ENCODE measurements at places on chromosomes 3 and 15.

DNA sequence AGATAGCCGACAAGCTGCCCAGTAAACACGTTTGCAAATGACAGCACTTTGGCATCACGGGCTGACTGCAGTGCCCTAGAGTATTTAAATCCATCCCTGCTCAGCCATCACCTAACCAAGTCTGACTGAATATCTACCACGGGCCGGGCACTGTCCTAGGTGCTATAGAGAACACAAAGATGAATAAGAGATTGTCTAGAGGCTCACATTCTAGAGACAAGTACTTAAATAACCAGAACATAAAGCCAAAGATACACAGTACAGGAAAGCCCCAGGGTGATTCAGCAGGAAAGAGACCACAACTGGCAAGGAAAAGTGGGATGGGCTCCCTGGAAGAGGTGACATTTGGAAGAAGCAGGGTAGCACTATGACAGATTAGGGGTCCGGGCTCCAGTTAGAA is 103.5 kb downstream of the MYLK start:
- no peak for DNase-seq

DNA sequence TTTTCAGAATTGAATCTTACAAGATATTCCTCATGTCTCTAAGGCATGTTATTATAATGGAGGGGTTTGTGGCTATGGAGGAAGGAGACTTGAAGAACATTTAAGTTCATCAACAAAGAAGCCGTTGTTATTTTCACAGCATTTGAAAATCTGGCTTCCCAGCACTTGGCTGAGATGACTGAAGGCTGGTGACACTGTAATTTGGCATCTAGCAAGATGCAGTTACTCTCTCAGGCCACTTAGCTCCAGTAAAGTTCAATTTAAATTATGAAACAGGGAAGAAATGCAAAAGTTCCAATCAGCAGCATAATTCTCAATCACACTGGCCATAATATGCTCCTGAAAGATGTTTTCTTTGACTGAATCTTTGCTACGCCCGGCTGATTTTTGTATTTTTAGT is 139.4 kb upstream of the NUDT16 start:
- DNase-seq: no peak

GRCh38 chr15:72227192-72227586 is 3.8 kb downstream of the PKM start:
- peak; percentile 43 for DNase-seq

- DNase-seq: no peak
Observed at GRCh38 chr3:185175370-185175987, 22.6 kb upstream of the C3orf70 start.

- DNase-seq: no peak
Observed at GRCh38 chr3:57818772-57819171, 62.7 kb downstream of the SLMAP start.

DNA sequence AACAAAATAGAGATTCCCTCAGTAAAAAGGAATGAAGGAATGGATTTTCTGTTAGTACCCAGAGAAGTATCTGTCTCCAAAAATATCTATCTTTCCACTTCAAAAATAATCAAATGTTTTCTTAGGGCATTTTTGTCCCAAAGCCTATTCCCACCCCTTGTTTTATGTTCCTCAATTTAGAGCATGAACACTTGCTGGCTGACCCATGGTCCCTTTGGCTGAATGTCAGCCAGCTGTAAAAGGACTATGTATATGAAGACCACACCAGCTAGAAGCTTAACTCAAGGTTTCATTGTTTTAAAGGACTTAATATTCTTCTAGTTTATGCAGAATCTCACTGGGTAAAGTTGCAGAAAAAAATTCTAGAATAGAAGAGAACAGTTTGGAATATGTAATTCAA is 931.2 kb downstream of the MCTP2 start:
- no peak for DNase-seq

- no peak for DNase-seq
Observed at GRCh38 chr15:39242345-39242744, 338.5 kb upstream of the THBS1 start.

GRCh38 chr3:35927441-35927840 is 288.1 kb downstream of the ARPP21 start:
- DNase-seq: no peak

DNA sequence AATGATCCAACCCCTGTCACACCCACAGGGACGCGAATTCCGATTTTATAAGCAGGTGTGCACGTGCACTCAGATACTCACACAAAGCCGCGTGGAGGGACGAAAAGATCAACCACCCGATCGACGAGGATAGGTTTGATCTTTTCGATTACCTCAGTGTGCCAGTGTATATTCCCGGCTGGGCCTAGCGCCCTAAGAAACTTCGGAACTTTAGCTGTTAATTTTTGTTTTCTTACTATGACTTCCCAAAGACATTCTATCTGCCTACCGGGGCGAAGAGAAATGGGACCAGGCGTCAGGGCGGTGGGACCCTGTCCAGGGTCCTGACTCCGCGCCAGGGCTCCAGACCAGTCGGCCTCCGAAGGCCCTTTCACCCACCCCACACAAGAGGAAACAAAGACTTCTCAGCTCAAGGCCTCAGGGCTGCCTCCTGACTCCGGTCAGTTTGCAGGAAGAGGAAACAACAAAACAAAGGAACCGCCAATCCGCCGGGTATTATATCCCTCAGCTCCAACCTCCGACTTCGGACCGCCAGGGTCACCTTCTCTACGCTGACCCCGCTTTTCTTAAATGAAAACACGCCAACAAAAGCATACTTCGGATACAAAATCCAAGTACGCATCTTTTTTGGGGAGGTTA is 6.8 kb downstream of the ONECUT1 start:
- no peak for DNase-seq

- no peak for DNase-seq
Observed at GRCh38 chr3:66010739-66011655, 27.7 kb downstream of the MAGI1 start.

DNA sequence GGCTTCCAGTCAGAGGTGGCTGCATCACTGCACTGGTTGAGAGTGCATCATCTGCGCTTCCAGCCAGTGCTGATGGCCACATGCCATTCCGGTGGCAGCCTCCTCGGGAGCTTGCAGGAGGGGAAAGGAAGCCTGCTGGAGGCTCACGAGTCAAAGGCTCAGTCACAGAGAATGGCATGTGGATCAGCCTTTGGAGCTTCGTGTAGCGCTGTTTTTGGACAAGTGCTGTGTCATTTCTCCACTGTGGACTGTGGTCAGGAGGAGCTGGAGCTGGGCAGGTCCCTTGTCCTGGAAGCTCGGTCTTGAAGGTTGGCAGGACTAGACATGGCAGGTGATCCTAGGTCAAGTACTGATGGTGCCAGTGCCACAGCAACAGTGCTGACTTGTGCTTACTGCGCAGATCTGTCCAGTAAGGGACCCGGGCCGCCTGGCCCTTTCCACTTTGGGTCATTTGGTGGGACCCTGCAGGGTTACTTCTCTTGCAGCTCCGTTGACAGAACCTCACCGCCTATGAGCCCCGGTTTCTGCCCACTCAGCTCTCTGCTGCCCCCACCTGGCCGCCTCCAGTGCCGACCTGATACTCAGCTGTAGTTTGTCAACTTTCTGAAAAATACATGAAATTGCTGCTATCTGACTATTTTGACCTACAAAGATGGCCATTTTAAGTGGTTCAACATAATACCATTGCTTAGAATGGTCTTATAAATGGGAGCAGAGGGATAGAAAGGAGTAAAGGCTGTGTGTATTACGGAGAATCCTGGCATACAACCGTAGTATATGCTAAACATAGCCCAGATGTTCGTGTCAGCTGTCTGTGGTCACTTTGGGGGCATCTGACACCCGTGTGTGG is 27.6 kb upstream of the TRPM1 start:
- DNase-seq: peak; percentile 80

GRCh38 chr3:60192297-60193114 is 1058.7 kb downstream of the FHIT start:
- DNase-seq: peak; percentile 2

DNA sequence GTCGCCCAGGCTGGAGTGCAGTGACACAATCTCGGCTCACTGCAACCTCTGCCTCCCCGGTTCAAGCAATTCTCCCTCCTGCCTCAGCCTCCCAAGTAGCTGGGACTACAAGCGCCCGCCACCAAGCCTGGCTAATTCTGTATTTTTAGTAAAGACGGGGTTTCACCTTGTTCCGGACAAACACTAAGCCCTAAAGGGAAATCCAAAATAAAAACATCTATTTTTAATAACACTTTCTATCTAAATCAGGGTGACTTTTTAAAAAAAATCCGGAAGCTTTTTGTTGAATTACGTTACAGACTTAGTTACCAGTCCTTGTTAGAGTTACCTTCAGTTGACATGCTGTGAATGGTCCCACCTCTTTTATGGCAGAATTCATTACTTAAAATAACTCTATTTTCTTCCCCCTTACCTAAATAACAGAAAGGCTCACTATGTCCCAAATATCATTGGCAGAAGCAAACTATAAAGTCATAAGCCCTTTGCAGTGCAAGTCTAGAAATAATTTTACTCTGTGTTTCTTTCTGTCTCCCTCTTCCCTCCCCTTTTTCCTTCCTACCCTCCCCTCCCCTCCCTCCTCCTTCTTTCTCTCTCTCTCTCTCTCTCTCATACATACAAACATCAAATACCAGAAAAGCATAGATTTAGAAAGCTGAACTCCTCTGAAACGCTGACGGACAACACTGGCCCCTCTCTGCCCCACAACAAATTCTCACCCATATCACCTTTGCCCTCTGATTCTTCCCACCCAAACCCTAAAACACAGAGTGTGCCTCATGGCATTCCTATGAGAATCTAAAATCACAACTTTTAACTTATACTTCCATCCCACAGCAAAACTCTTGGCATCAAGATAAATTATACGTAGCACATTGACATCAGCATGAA is 18.3 kb downstream of the THBS1 start:
- DNase-seq: no peak

GRCh38 chr15:55827204-55827603 is 84.3 kb upstream of the PRTG start:
- no peak for DNase-seq

- no peak for DNase-seq
Observed at GRCh38 chr3:184129012-184129411, 6.1 kb upstream of the EIF2B5 start.

DNA sequence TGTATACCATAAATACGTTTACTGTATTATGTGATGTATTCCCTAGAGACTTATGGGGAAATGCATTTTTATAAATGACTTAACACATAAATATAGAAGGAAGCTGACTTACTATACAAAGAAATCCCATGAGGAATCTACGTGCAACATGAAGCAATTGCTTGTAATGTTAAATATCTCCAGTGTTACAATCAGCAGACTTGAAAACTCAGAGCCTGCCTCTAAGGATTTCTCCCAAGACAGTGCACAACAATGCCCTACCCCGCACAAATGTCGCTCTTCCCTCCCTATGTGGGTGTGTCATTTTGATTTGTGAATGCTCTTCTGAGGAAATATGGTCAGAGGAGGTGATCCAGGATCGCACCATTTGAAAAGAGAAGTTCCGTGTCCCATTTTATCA is 629.0 kb downstream of the NR2F2 start:
- DNase-seq: no peak

DNA sequence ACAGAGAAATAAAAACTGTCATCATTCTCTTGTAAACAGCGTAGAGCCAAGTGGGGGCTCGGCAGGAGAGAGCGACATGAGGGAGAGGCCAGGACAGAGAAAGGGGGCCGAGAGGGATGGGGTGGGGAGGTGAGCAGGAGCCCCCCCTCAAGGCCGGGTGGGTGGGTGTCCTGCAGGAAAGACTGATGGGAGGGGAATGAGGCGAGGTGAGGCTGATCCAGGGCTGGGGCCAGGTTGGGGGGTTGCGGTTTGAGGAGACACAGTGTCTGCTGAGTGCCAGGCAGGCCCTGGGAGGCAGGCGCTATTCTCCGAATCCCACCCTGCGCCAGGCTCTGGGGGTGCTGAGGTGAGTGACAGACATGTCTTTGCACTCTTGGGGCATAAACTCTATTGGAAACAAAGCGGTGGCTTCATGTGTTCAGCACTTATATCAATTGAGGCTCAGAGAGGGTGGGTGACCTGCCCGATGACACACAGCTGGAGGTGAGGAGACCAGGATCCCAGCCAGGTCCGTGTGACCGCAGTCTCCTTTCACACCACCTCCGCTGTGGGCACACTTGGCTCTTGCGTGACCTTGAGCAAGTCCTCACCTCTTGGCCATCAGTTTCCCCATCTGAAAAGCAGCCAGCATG is 19.6 kb upstream of the CSPG4 start:
- no peak for DNase-seq

GRCh38 chr3:79172241-79172640 is 595.6 kb downstream of the ROBO1 start:
- DNase-seq: no peak

GRCh38 chr15:42143866-42144625 is 12.4 kb downstream of the PLA2G4F start:
- DNase-seq: no peak

- no peak for DNase-seq
Observed at GRCh38 chr15:63514531-63514943, 10.1 kb downstream of the USP3 start.

GRCh38 chr3:78580681-78581080 is 1187.1 kb downstream of the ROBO1 start:
- no peak for DNase-seq

DNA sequence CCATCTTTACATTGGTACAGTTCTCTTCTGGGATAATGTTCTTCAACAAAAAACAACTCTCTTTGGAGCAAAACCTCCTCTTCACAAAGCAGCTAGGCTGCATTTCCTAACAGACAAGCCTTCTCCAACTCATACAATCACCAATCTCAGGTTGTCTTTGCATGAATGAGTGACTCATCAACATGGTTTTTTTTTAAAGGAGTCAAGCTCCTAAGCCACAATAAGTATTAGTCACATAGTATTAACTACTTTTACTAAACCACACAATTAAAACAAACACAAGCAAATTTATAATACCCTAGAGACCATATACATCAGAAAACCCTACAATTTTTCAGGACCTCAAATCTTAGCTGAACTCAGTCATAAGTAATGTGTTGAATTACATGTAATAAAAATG is 137.4 kb downstream of the TBC1D5 start:
- DNase-seq: no peak

DNA sequence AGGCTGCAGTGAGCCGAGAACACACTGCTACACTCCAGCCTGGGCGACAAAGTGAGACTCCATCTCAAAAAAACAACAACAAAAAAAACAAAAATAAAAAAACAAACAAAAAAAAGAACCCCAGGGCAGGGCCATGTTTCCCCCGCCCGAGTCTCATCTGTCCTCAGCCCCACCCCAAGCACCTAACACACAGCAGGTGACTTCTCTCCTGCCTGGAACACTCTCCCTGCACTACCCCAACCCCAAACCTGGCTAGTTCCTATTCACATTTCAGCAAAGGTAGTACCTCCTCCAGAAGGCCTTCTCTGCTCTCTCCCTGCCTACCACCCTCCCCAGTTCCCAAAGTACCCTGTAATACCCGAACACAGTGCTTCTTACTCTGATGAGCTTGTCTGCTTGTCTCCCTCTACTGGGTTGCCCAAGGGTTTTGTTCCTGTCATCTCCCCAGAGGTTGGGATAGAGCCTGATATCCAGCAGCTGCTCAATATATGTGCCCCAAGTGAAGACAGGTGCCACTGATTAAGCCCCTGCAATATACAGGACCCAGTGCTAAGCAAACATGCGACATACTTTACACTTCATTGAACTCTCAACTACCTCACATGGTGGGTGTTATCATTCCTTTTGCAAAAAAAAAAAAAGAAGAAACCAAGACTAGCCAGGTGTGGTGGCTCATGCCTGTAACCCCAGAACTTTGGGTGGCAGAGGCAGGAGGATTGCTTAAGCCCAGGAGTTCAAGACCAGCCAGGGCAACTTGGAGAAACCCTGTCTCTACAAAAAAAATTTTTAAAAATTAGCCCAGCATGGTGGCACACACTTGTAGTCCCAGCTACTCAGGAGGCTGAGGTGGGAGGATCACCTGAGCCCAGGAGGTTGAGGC is 103.6 kb downstream of the DAPK2 start:
- DNase-seq: no peak
